ENCODE measurements at places on chromosomes 12 and 14. TPM values are rescaled to one million over a fixed set of nuclear protein-coding genes. Genes with fewer than 3 reads are reported as not detected.

Gene BCL2L14
- polyA plus RNA-seq, result 0.67 TPM

Gene MYL2
- polyA plus RNA-seq, result not detected

Gene CD27
- polyA plus RNA-seq, result 2.2 TPM

Gene CMKLR1
- 5.1 TPM for polyA plus RNA-seq

Gene KRT2
- polyA plus RNA-seq, result not detected

Gene TAS2R30
- polyA plus RNA-seq, result 0.12 TPM

Gene ZNF219
- polyA plus RNA-seq, result 43.4 TPM

Gene FOXN4
- 1.7 TPM for polyA plus RNA-seq

- DNase-seq, result no peak
Observed at GRCh38 chr12:64054079-64054520, 168.0 kb downstream of the KICS2 start.

- DNase-seq, result no peak
Observed at GRCh38 chr12:91622037-91622436, 439.4 kb upstream of the DCN start.

- peak; percentile 49 for DNase-seq
Observed at GRCh38 chr12:95634622-95635621, 83.6 kb upstream of the USP44 start.

- DNase-seq, result no peak
Observed at GRCh38 chr12:119381471-119382235, 47.1 kb downstream of the CCDC60 start.

GRCh38 chr12:107368586-107368985 lies 275.2 kb upstream of the CRY1 start:
- DNase-seq, result no peak

GRCh38 chr12:9587987-9588600 lies 19.6 kb downstream of the KLRB1 start:
- DNase-seq, result no peak

GRCh38 chr12:109538191-109538863 lies 35.0 kb downstream of the MMAB start:
- DNase-seq, result no peak

DNA sequence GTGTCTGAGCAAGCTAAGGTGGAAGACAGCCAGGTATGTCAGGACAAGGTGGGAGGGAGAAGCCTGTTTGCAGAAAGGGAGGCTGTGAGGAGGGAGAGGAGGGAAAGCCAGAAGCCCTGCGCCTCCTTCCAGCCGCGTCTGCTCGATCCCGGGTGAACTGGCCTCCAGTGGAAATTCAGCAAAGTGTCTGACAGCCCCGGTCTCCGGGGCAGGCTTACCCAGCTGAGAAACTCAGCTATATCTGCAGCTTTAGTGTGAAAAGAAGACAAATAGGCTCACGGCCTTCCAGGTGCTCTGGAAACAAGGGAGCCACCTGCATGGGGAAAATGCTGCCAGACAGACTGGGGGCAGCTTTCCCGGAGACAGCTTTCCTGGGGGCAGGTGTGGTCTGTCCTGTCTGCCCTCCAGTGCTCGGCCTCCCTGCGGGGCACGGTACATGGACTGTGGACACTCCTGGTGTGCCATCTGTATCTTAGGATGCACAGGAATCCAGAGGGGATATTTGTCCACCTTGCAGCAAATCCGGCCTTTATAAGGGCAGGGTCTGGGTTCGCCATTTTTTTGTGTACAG lies 6.3 kb downstream of the RFLNA start:
- no peak for DNase-seq

- DNase-seq, result no peak
Observed at GRCh38 chr12:132040906-132041606, 91.3 kb downstream of the EP400 start.

DNA sequence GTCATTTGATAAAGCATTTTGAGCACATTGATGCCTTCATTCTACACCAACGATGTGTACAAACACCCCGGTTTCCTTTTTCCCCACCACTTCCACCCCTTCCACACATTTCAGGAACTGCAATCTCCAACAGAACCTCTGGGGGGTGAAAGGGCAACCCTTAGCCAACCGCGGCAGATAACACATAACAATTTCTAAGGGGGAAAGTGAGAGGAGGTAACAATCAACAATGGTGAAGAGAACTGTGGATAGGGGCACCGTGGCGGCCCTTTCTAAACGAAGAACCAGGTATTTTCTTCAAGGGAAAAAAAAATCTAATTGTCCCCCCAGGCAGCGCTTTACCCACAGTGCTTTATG lies 1.1 kb downstream of the KITLG start:
- no peak for DNase-seq

DNA sequence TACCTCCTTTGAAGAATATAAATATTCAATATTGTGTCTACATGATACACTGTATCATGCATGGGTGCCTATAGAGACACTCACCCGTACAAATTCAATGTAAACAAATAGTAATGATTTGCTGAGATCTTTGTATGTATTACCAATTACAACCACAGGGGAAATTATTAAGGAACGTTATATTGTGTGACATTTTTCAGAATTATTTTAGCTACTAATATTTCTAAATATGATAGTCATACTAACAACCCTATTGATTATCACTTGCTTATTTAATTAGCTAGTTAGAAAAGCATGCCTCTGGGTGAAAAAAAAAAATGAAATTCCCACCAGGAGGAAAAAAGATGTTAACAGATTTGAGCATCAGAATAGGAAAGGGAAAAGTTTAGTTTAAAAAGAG lies 2.1 kb downstream of the SOX5 start:
- DNase-seq, result no peak

- DNase-seq, result no peak
Observed at GRCh38 chr12:28178775-28179174, 11.5 kb upstream of the CCDC91 start.

GRCh38 chr12:110846615-110847566 lies at the start of gene CCDC63:
TSS of gene CCDC63 (plus strand) at chr12:110846987. CDS start at chr12:110852955, 5,968 bp downstream.
- peak; percentile 30 for DNase-seq

- no peak for DNase-seq
Observed at GRCh38 chr12:46158501-46158900, 110.3 kb downstream of the SLC38A1 start.

DNA sequence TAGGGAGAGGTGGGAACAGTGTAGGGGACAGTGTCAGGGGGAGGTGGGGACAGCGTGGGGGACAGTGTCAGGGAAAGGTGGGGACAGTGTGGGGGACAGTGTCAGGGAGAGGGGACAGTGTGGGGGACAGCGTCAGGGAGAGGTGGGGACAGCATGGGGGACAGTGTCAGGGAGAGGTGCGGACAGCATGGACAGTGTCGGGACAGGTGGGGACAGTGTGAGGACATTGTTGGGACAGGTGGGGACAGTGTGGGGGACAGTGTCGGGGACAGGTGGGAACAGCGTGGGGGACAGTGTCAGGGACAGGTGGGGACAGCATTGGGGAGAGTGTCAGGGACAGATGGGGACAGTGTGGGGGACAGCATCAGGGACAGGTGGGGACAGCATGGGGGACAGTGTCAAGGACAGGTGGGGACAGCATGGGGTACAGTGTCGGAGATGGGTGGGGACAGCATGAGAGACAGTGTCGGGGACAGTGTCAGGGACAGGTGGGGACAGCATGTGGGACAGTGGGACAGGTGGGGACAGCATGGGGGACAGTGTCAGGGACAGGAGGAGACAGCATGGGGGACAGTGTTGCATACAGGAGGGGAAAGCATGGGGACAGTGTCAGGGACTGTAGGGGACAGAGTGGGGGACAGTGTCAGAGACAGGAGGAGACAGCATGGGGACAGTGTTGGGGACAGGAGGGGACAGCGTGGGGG lies 139.0 kb downstream of the TMEM121 start:
- no peak for DNase-seq

GRCh38 chr14:99637624-99638023 lies 7.3 kb upstream of the HHIPL1 start:
- no peak for DNase-seq

DNA sequence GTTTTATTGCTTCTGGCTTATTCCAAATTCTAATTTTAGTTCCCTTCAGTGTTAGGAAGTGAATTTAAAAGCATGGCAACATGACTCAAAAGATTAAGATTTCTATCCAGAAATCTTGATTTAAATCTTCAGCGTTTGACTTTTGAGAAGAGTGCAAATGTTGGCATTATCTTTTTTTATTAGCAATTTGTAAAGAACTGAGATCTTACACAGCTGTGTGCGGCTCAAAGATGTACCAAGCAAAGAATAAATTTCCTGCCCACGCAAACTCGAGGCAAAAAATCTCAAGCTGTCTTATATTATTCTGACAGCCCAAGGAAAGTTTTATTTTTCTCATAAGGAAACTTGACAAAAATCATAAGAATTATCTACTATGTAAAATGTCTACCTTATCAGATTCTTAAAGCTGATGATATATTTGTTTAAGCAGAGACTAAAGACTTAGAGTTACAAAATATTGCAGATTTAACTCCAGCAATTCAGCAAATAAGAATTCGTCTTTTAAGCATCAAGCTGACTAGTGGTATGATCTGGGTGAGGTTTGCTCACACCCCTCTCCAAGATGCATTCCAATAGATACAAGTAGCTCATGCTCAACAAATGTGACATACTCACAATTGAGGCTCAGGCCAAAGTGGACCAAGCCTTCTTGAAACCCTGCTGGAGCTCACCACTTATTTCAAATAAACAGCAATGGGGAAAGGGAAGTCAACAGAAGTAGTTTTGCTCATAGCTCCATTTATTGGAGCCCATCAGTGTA lies 47.4 kb upstream of the POC1B start:
- no peak for DNase-seq

DNA sequence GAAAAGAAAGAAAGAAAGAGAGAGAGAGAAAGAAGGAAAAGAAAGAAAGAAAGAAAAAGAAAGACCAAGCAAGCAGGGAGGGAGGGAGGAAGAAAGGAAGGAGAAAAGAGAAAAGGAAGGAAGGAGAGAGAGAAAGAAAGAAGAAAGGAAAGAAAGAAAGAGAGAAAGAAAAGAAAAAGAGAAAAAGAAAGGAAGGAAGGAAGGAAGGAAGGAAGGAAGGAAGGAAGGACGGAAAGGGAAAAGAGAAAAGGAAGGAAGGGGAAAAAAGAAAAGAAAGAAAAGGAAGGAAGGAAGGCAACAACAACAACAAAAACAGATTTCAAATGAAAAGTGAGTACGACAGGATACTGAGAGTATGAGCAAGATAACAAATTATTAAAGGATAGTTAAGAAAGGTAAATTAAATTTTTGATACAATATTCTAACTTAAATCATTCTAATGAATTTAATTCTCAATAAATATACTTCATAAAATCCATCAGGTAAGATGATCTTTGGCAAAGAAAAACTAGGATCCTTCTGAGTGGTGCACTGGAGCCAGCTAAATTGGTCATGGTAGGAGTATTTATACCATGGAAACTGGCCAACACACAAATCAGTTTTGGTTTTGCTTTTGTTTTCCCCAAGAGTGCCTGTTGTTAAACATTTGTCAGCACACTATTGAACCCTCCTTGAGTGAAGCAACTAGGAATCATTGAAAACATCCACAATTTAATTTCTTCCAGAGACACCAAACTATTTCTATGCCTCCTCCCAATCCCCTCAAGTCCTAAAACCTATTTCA lies 56.1 kb upstream of the DYRK2 start:
- no peak for DNase-seq

- no peak for DNase-seq
Observed at GRCh38 chr12:93946542-93947150, 201.7 kb upstream of the PLXNC1 start.

GRCh38 chr12:48978741-48979601 lies 849 bp downstream of the WNT1 start:
- no peak for DNase-seq

Data from renal cortex interstitium (tissue), 15 donors.